COR-L47 (cell line): ENCODE measurements at places on chromosomes 13 and 19.

- DNase-seq, result peak; percentile 9
These were observed 12.0 kb upstream of the CEACAM21 start for GRCh38 chr19:41563854-41564514.

DNA sequence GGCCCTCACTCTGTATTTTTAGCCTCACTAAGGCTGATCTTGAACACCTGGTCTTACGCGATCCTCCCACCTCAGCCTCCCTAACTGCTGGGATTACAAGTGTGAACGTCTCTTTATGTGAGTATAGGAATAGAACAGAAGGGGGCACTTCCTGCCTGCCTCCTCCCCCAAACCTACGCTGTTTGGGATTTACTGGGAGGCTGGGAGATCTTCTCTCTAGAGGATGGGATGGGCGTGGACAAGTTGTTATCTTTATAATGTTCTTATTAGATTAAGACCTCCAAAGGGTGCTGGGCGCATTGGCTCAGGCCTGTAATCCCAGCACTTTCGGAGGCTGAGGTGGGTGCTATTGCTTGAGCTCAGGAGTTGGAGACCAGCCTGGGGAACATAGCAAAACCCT, 2.9 kb upstream of the CSNK1G2 start:
- DNase-seq, result no peak

DNA sequence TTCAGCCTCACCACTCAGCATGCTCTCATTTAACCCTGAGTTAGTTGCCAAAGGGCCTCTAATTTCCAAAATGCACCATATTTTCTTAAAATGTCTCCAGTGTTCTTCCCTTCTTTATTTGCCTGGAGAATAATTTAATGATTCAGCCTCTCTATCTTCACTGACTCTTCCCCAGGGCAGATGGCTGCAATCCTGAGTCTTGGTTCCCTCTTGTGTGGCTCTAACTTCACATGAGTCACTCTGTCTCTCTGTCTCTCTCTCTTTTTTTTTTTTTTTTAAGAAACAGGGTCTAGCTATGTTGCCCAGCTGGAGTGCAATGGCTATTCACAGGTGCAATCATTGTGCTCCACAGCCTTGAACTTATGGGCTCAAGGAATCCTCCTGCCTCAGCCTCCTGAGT, 251.4 kb downstream of the VWA8 start:
- DNase-seq, result no peak

- no peak for DNase-seq
These were observed 656 bp downstream of the PCCA start for GRCh38 chr13:100089465-100090032.

- DNase-seq, result no peak
These were observed 5.8 kb downstream of the LATS2 start for GRCh38 chr13:21055511-21056045.

GRCh38 chr19:6828698-6829633, 56.5 kb downstream of the VAV1 start:
- no peak for DNase-seq

GRCh38 chr19:54383330-54383729, 18.6 kb upstream of the LAIR1 start:
- DNase-seq, result no peak

DNA sequence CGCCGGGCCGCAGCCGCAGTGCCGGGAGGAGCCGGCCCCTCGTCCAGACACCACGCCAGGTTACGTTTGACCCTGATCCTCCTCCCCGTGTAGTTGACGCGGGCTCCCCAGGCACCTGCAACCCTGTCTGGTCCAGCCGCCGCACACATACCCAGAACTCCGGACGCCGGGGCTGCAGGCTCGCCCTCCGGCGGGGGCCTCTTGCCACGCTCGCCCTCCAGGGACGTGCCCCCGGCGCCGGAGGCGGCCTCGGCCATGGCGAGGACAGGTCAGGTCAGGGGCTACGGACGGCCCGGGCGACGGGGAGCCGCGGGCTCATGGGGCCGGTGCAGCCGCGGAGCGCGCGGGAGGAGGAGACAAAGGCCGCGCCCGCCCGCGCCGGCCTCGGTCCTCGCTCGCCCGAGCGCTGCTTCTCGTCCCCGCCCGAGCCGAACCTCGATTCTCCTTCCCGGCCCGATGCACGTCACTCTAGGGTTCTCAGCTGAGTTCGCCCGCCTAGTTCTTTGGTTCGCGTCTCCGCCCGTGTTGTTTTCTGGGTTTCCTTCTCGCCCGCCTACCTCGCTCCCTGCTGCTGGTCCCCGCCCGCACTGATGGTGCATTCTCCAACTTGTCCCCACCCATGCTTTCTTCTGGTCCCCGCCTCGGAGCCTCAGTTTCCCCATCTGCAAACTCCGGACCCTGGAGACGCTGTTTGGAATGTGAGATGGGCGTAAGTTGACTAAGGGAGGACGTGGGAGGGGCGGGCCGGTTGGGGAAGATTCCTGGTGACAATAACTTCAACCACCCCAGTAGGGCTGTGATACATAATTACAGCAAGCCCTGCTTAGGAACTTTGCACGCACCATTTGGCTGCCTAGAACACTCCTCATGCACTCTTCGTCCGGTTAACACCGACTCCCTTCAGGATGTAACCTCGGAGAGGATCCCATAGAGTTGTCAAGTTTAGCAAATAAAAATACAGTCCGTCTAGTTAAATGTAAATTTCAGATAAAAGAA, at the start of gene ANO8:
Gene ANO8, minus strand, starts transcription at position 442 of the 996 bp plus-strand sequence. Its CDS starts 185 bp downstream, at position 257.
- DNase-seq, result peak; percentile 97

GRCh38 chr19:45664575-45664974, 3.4 kb upstream of the GIPR start:
- no peak for DNase-seq

GRCh38 chr19:6723738-6724137, 3.3 kb upstream of the C3 start:
- DNase-seq, result no peak

GRCh38 chr13:111456452-111457230, 136.2 kb downstream of the TEX29 start:
- no peak for DNase-seq

DNA sequence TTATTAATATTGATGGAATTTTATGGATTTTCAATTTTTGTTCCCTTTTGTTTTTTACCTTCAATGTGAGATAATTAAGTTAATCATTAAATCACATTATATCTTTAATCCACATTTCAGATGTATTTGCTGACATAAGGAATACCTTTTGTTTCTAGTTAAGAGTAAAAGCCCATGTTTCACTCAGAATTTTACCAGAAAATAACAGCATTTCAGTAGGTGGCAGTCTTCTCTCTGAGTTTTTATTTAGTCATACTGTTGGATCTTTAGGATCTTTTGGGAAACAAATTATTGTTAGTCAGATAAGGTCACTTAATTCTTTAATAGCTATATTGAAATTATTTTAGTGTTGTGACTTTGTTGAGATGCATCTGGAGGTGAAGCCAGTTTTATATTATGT, 67.9 kb downstream of the NDFIP2 start:
- no peak for DNase-seq

DNA sequence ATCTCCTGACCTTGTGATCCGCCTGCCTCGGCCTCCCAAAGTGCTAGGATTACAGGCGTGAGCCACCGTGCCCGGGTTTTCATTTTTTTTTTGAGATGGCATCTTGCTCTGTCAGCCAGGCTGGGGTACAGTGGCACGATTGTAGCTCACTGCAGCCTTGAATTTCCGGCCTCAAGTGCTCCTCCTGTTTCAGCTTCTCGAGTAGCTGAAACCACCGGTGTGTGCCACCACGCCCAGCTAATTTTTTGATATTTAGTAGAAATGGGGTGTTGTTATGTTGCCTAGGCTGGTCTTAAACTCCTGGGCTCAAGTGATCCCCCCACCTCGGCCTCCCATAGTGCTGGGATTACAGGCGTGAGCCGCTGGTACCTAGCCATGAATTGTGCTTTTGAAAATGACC, 5.9 kb downstream of the ADAT3 start:
- no peak for DNase-seq

DNA sequence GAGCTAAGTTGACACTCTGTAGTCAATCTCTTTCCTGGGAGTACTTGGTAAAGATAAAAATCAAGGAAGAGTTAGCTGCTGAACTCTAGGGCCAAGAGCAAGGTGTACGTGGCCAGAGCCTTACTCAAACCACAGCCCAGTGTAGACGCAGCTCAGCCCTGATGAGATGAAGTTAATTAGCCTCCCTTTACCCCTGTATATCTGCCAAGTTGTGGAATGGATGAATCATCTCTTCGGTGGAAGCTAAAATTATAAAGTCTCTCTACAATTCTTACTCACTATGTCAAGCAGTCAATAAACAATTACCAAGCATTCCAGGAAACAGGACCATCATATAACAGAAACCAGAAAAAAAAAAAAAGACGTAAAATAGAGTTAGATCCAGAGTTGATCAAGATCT, 146.9 kb upstream of the UFM1 start:
- DNase-seq, result no peak

DNA sequence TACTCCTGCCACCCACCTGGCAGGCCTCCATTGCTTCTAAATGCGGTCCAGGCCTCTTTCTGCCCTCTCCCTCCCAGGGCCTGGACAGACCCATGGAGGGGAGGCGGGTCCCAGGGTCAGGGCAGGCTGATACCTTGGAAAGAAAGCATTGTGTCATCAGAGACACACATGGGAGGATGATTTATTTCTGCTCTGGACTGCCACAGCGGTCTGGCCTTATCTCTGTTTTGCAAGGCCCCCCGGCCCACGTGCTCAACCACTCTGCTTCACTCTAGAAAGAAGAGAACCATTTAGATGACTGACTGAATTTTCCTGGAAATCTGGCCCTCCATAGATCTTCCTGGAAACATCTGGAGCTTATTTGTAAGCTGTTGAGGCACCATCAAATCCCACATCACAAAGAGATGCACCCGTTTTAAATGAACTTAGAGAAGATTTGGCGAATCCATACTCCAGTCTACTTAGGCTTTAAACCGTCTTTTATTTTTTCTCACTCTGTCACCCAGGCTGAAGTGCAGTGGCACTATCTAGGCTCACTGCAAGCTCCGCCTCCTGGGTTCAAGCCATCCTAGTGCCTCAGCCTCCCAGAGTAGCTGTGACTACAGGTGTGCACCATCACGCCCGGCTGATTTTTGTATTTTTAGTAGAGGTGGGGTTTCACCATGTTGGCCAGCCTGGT, 48.3 kb upstream of the URI1 start:
- no peak for DNase-seq

- DNase-seq, result no peak
These were observed 858.0 kb downstream of the SLITRK1 start for GRCh38 chr13:83024232-83024631.

DNA sequence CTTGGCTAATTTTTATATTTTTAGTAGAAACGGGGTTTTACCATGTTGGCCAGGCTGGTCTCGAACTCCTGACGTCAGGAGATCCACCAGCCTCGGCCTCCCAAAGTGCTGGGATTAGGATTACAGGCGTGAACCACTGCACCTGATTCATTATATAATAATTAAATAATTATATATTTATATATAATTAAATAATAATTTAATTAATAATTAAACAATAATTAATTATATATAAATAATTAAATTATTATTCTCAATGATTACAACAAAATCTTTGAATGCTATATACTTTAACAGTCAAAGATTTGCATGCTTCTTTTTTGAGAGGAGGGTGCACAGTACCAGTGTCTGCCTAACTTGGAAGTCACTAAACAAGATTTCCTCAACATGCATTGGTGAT, 872.3 kb downstream of the EFNB2 start:
- DNase-seq, result no peak

DNA sequence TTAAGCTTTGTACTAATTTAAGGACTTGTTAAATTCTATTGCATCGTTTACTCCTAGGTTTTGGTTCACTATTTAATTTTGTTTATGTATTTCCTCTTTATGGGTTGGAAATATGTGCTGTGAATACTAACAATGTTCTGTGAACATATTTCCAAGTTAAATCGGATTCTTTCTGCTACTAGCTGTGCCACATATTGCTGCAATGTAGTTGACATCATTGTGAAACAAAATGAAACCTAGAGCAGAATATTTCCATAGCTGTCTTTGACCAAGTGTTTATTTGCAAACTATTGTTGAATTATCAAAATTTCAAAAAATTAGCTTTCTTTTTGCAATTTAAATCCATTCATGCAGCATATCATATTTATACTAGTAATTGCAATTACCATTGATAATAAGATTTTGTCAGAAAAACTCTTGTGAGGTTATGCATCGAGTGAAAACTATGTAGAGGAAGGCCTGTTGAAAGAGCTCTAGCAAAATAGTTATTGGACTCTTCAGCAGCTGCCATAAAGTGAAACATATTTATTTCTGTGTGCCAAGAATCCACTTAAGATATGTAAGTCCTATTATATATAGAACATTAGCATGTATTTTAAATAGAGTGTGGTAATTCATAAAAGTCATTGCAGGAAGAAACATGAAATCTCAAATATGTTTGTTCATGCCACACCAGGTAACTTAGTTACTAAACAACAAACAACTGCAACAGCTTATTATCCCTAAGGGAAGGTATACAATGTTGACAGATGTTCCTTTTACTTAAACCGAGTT, 575.1 kb downstream of the SLITRK6 start:
- no peak for DNase-seq

DNA sequence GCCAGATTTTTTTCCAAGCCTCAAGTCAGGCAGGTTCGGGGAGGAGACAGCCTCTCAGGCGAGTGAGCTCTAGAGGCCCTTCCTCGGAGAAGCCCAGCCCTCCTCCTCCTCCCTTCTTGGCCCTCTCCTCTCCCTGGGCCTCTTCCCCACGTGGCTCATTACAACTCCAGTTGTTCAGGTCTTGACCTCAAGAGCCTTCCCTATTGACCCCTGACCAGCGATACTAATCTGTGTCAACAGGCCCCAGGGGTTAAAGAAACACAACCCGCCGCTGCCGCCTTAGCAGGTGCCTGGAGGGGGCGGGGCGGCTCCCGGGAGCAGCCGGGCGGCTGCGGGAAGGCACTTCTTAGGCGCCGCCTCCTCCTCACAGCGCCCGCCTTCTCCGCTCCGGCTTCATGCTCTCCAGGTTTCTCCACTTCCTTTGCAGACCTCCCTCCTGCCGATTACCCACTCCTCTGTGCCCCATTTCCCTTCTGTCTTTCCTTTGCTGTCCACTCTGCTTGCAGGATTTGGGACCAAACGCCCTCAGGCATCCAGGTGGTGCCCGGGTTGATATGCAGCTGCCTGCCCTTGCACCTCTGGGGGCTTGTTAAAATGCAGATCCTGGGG, 51.0 kb downstream of the LYL1 start:
- DNase-seq, result peak; percentile 60

- DNase-seq, result no peak
These were observed 2.5 kb downstream of the DUS3L start for GRCh38 chr19:5788422-5788821.

DNA sequence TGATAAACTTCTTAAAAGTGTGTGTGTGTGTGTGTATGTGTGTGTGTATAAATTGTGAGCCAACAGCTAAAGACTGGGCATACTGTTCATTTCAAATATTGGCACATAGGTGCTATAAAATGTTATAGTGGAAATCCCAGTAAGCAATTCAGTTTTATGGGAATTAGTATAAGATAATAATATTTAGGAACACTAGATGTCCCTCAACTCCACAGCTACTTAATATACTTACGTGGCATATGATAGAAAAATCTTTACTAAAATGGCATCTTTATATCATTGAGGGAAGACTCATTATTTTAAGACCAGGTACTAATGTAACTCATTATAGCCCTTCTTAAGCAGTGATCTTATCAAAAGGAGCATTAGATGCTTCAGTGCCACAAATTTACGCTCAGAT, 266.2 kb downstream of the MAB21L1 start:
- DNase-seq, result peak; percentile 9

GRCh38 chr13:103410002-103410401, 343.8 kb upstream of the SLC10A2 start:
- DNase-seq, result no peak
